ENCODE measurements at places on chromosomes 7 and 10.

- peak; percentile 93 for ATAC-seq
These were observed 58.3 kb downstream of the VCL start for GRCh38 chr10:74056050-74056818.

- no peak for ATAC-seq
These were observed 128.8 kb upstream of the GPR26 start for GRCh38 chr10:123537188-123537961.

- ATAC-seq = no peak
These were observed 12.4 kb downstream of the POLL start for GRCh38 chr10:101575580-101576210.

DNA sequence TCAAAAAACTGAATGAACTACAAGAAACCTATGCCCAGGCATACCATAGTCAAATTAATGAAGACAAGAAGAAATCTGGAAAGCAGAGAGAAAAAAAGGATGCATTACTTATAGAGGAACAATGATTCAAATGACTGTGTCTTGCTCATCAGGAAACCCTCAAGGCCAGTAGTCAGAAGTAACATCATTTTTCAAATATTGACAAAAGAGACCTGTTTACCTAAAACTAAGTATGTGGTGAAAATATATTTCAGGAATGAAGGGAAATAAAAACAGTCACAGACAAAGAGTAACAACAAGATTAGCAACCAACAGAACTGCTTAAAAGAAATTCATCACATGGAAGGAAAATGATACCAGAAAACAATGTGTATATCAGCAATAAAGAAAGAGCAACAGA lies 128.4 kb downstream of the ALOX5 start:
- ATAC-seq = no peak

- ATAC-seq = no peak
These were observed 1.6 kb upstream of the IDI1 start for GRCh38 chr10:1050554-1050953.

DNA sequence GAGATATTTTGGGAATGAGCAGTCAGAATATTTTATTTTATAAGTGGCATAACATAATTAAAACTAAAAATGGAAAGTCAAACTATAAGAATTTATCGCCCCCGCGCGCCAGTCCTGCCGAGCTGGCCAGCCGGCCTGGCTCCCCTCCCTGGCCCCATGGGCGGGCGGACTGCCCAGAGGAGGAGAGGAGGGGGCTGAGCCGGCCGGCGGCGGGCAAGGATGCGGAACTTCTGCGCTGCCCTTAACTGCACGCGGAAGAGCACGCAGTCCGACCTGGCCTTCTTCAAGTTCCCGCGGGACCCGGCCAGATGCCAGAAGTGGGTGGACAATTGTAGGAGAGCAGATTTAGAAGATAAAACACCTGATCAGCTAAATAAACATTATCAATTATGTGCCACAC lies 96.8 kb downstream of the DKK1 start:
- ATAC-seq = no peak

- ATAC-seq = no peak
These were observed 168.9 kb upstream of the PFKP start for GRCh38 chr10:2898509-2898860.

DNA sequence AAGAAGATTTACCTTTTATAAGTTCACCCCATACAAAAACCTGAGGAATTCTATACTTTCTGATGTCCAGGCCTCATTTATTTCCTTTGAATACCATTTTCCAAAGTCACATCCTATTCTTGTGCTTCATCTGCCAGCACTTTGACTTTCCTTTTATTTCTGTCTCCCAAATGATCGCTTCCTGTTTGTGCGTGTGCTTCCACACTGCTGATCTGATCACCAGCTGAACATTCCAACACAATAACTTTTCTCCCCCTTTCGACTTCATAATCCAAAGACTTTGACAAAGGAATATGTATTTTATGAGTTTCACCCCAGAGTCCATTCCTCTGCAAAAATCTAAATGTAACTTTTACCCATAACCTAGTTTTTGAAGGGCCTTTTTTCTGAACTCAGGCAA lies 3.1 kb downstream of the ELAPOR2 start:
- no peak for ATAC-seq

DNA sequence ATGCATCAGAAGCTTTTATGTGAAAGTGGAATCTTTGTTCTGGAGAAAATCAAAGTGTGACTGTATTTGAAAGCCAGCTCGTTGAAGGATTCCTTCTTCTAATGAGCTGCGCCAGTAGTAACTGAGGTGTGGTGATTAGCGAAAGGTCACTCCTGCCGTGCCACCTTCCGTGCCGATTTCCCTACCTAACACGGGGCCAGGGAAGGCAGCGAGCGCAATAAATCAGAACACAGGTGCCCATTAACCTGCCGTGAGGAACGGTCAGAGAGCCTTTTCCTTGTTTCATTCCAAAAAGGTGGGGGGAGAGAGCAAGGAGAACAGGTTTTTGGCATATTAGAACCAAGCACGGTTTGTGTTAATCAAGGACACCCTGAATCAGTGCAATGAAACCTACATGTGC lies 258.0 kb downstream of the CELF2 start:
- ATAC-seq = no peak

DNA sequence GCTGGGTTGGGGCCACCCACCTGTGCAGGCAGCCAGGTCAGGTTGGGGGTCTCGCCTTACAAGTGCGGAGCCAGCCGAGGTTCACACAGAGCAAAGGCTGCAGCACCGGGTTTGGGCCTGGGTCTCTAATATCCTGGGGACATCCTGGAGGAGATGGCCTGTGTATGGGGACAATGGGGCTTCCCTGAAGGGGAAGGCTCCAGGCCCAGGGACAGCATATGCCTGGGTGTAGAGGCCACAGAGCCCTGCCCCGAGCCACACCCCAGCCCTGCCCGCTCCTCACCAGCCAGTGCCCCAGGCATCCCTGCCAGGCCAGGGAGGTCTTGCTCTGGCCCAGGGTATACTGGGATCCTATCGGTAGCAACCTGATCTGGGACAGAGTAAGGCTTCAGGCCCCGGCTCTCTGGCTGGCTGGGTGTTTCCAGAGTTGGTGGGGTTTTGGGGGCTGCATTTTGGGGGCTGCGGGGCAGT lies 9.1 kb downstream of the TTYH3 start:
- no peak for ATAC-seq

DNA sequence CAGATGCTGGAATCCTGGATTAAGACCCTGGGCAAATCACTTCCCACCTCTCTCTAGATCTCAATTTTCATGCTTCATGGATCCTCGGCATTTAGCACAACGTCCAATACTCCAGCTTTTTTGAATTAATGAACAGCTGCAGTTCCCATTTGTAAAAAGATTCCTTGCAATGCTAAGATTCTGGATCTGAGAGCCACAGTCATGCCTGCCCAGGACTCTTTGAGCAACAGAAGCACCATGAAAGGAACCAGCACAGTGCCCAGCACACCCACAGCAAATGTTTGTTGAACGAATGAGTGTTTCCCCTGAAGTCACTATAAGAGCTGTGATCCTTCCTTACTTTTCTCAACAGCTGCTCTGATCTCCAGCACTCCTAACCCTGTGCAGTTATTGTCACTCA lies 20.8 kb upstream of the DDIT4 start:
- ATAC-seq = no peak

DNA sequence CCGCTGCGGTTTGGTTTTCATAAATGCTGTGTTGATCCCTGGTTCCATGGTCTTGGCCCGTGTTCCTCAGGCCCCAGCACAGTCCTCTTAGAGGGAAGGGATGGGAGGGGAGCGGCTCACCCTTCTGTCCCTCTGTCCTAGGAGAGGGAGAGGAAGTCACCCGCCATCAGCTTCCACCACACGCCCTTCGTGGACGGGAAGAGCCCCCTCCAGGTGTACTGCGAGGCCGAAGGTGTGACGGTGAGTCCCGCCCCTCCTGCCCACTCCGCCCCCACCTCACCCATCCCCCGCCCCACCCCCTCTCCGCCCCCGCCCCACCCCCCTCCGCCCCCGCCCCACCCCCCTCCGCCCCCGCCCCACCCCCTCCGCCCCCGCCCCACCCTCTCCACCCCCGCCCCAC lies 37.5 kb upstream of the DPYSL4 start:
- ATAC-seq = no peak

DNA sequence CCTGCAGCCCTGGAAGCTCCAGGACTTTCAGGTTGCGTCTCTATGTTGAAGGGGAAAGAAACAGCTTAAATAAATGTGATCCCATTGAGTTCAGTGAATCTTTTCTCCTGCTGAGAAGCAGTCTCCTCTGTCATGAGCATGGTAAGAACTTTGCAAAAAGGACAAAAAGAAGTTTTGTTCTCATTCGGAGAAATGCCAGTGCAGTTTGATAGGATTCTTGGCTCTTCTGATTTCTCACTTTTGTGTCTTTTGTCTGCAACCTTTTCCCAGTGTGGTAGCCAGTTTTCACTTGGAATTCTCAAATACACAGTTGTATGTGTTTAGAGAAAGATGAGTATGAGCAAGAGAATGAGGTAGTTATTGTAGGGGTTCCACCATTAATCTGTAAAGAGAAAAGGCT lies 64.3 kb downstream of the AP3M1 start:
- ATAC-seq = no peak

DNA sequence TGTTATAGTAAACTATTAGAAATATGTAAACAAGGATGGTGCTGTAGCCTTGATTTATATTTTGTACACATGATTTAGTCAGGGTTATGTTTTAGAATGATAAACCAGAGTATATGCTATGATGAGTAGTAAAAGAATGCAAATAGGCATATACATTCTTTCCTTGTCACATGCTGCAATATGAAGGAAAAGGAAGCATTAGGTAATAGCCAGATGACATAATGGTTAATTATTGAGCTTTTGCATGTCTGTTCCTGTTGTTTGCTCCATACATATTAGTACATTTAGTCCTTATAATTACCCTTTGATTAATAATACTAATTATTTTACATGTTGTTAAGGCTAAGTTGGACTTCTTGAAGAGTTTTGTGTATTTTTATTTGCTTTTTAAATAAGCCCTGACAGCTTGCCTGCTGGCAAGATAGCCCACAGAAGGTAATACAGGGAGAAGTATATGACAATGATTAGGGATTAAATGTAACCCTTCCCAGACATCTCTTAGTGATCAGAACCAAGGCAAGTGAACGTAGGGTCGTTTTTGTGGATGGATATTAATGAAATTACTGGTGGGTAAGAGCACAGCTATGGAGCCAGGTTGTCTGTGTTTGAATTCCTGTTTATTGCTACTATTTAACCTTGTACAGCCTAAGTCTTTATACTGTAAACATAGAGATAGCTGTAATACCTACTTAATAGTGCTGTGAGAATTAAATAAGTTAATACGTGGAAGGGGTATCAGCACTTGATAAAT lies 68.4 kb downstream of the PHTF2 start:
- ATAC-seq = no peak

- no peak for ATAC-seq
These were observed 268.3 kb downstream of the GRID1 start for GRCh38 chr10:86098187-86098881.

- peak; percentile 93 for ATAC-seq
These were observed 47.3 kb upstream of the OIT3 start for GRCh38 chr10:72846238-72846637.

GRCh38 chr7:87816389-87816788 lies 59.8 kb downstream of the SLC25A40 start:
- no peak for ATAC-seq

GRCh38 chr7:156606691-156607331 lies 33.8 kb upstream of the RNF32 start:
- no peak for ATAC-seq
